ENCODE measurements at places on chromosomes 13 and 19. TPM values are rescaled to one million over a fixed set of nuclear protein-coding genes. Genes with fewer than 3 reads are reported as not detected.

LRRC25 gene
- total RNA-seq, result 0.92 TPM

RFPL4A gene
- total RNA-seq, result 0.75 TPM

FFAR1 gene
- total RNA-seq, result 3.5 TPM

IGFL3 gene
- total RNA-seq, result not detected

GRCh38 chr13:67643516-67644055 lies 413.4 kb upstream of the PCDH9 start:
- DNase-seq, result no peak
- no peak overlapping the region for H3K4me3 ChIP-seq
- H3K36me3 ChIP-seq, result no peaks in the 10 kb centered on the region
- no peaks in the 10 kb centered on the region for H3K4me1 ChIP-seq
- H3K27ac ChIP-seq, result no peak overlapping the region

GRCh38 chr19:58516246-58516836 lies 3.3 kb downstream of the ZBTB45 start:
- H3K36me3 ChIP-seq, result no peaks in the 10 kb centered on the region
- H3K4me3 ChIP-seq, result no peak overlapping the region
- no peaks in the 10 kb centered on the region for H3K27me3 ChIP-seq
- DNase-seq, result peak; percentile 42
- H3K27ac ChIP-seq, result no peak overlapping the region

GRCh38 chr19:7168941-7169340 lies 99.4 kb downstream of the ZNF557 start:
- no peak for DNase-seq
- no peaks in the 10 kb centered on the region for H3K27me3 ChIP-seq
- H3K4me1 ChIP-seq, result no peaks in the 10 kb centered on the region
- no peak overlapping the region for H3K27ac ChIP-seq

- DNase-seq, result peak; percentile 86
- peak overlapping the region; percentile 68 for H3K4me3 ChIP-seq
- H3K27ac ChIP-seq, result peak overlapping the region; percentile 97
- peaks cover 26% of the 10 kb centered on the region for H3K4me1 ChIP-seq
- H3K36me3 ChIP-seq, result no peaks in the 10 kb centered on the region
These were observed 750 bp downstream of the RAB20 start for GRCh38 chr13:110560601-110561343.
